ENCODE measurements at places on chromosomes 3 and 15.

DNA sequence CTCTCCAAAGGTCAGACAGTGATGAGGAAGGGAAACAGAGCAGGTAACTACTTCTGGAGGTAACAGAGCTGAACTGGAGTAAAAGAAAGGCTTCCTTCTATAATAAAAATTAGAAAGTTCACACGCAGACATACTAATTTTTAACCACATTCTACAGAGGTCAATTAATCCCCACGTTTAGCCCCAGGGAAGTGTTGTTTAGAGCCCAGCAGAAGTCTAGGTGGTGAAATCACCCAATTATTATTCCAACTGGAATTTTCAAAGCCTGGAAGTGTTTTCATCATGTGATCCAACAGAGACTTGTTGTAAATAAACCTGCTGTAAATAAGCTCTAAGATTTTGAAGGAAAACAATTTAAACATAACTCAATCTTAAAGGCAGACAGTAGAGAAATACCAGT lies 6.8 kb downstream of the ALDH1A2 start:
- no peak for DNase-seq

- DNase-seq, result no peak
These were observed 2.5 kb downstream of the GXYLT2 start for GRCh38 chr3:72890166-72890925.

- DNase-seq, result no peak
These were observed 85.7 kb downstream of the TBL1XR1 start for GRCh38 chr3:177111541-177111949.

- DNase-seq, result no peak
These were observed 71.8 kb upstream of the NDUFB4 start for GRCh38 chr3:120524171-120524923.

- no peak for DNase-seq
These were observed 37.9 kb upstream of the DLG1 start for GRCh38 chr3:197336348-197336747.

DNA sequence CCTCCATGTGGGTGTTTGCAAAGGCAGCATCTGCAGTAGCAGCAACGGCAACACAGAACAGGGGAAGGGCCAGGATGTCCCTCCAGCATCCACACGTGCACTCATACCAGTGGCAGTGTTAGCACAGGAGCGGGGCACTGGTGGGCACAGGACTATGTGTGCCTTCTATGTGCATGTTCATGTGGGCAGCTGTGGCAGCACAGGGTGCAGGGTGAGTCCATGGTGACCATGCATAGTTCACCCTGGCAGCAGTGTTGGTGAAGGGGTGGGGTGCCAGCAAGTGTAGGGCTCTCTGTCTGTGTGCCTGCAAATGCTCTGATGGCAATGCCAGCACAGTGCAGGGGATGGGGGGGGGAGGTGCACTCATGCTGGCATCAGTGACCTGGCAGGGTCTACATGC lies 222.1 kb upstream of the SOX14 start:
- no peak for DNase-seq

DNA sequence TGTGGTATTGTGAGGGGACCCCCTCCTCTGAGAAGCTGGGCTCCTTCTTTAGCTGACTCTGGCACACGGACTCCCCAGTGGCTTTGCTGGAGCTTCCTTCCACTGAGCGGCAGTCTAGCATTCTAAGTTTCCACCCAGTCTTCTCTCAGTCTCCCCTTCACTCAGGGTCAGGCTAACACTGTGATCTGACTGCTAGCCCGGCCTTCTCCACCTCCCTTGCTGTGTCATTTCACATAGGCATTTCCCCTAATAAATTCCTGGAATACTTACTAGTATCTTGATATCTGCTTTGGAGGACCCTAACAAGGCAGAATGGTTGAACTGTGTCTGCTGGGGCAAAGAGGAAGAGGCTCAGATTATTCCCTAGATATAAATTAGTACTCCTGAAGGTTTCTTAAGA lies 106.2 kb upstream of the THBS1 start:
- no peak for DNase-seq

DNA sequence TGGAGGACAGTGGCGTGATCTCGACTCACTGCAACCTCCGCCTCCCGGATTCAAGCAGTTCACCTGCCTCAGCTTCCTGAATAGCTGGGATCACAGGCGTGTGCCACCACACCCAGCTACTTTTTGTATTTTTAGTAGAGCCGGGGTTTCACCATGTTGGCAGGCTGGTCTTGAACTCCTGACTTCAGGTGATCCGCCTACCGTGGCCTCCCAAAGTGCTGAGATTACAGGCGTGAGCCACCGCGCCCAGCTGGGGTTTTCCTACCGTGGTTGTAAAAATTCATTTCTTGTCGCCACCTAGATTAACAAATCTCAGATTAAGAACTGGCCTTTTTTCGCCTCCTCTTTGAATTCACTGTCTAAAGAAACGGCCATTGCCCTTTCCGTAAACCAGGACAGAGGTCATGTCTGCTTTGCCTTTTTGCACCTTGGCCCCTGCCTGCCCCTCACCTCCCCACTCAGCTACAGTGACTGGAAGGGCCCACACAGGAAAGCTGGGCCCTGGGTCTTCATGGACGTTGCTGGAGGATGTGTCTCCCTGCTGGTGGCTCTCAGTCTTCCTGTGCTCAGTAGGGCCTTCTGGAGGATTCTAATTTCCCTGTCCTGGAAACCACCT lies 17.2 kb downstream of the ZNF710 start:
- DNase-seq, result no peak

- no peak for DNase-seq
These were observed 150.8 kb downstream of the ATP10A start for GRCh38 chr15:25712192-25712960.

DNA sequence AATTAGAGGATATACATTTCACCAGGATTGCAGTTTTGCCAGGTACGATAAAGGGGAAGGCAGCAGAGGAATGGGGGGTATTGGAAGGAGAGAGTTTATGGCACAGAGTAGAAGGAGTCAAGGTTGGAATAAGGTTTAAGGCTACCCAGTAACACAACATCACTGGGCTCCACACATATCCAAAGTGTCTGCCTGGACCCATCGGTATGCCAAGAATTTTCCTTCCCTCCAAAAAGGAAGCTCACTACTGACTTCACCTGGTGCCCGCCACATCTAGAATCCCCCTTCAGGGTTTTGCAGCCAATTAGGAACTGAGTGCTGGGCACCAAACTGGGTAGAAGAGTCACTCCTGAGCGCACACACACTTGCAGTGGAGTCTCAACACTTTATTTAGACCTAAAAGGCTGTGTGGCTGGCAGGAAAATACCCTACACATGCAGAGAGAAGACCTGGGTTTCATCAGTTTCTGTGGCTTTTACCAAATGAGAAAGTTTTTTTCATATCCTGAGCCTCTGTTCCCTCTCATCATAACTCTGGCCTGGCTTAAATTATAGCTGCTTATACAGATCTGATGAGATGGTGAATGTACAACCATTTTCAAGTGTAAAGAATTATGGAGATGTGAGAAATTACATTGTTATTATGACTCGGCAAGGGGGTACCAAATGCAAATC lies 190.8 kb upstream of the LPP start:
- no peak for DNase-seq

GRCh38 chr15:90563463-90563862 lies 33.7 kb downstream of the CRTC3 start:
- DNase-seq, result no peak

GRCh38 chr15:43212299-43212698 lies 8.5 kb downstream of the EPB42 start:
- DNase-seq, result no peak

GRCh38 chr15:64046421-64047153 lies at the start of gene DAPK2:
Gene DAPK2 (minus strand): TSS chr15:64046485. CDS start chr15:64040261, 6,224 bp downstream.
- peak; percentile 10 for DNase-seq

GRCh38 chr3:50550079-50550736 lies 17.3 kb downstream of the C3orf18 start:
- DNase-seq, result peak; percentile 3

DNA sequence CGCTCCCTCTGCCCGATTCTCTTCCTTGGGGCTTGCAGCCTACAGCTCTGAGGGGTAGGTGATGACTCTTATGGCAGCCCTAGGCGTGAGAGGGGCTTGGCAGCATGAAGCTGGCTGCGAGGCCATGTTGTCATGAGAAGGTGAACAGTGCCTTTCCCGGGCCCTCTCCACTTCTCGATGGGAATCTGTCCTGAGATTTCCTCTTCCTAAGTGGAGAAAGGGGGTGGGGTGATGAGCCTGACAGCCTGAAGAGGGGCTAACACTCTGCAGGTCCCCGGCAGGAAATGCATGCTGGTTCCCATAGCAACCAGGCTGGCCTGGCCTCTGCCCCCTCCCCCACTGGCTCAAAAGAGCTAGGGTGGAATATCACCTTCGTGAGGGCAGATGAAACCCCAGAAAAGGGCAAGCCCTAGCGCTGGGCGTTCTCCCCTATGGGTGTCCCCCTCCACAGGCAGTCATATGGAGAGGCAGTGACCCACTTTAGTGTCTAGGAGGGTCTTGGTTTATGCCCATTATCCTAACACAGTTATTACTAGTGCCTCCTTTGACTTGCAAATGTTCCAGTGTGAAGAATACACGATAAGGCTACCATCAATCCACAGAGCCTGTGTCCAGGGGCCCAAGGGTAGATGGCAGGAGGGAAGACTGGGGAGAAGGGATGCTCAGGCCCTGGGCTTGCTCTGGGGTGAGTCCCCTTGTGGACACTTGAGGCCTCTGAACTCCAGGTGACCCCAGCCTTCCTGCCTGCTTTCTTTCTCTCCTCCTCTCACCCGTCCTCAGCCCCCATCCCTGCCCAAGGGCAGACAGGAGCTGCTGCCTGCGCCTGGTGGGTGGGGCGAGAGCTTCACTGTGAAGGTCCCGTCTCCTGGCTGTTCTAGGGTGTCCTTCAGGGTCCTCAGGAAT lies 13.2 kb downstream of the EPHB3 start:
- DNase-seq, result no peak

DNA sequence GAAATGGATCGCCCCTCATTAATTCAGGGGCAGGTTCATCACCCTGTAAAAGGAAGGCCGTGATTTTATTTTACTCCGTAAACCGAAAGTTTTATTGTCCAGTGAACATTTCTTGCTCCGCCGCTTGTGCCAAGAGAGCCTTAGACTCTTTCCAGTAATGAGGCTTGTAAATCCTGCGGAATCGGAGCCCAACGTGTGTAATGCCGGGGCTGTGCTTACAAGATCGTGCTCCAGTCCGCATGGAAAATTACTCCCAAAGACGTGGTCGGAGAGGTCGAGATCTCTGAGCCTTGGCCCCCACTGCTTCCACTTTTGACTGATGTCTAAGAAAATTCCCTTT lies 649 bp upstream of the PLOD2 start:
- DNase-seq, result no peak

DNA sequence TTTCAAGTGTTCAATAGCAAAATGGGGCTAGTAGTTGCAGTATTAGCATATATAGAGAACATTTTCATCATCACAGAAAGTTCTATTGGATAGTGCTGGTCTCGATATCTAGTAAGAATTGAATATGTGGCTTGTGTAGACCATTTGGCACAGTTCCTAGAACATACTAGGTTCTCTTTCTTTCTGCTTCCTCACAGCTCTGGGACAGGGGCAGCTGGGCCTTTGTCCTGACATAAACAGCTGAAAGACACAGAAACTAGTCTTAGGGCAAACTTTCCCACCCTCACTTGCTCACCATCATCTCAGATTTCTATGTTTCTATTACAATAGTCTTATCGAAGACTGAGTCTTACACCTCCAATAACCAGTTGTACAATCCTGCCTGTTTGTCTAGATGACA lies 63.7 kb upstream of the DLG1 start:
- DNase-seq, result no peak

GRCh38 chr3:45460361-45460760 lies 72.0 kb downstream of the LARS2 start:
- no peak for DNase-seq

DNA sequence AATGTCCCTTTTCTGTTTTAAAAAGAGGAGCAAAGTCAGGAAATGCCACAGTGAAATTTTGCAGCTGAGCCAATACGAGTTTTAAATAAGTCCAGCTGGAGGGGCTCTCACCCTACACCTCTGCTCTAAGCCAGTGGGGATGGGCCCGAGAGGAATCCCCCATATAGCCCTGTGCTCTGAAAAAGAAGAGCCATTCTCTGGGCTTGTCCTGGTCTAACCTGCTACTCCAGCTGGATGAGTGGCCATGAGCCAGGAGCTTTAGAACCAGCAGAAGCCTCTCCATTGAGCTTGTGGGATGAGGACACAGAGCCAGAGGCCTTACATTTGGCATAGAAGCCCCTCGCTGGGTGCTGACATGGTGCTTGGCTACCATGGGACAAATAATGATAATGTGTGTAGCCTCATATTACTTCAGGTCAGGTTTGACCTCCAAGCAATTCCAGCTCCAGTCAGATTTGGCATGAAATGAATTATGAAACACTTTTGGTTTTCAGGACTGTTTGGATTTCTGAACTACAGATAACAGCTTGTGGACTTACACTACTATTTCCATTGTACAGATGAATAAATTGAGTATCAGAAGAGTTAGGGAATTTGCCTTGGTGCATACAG lies 172.4 kb downstream of the CHST2 start:
- no peak for DNase-seq

DNA sequence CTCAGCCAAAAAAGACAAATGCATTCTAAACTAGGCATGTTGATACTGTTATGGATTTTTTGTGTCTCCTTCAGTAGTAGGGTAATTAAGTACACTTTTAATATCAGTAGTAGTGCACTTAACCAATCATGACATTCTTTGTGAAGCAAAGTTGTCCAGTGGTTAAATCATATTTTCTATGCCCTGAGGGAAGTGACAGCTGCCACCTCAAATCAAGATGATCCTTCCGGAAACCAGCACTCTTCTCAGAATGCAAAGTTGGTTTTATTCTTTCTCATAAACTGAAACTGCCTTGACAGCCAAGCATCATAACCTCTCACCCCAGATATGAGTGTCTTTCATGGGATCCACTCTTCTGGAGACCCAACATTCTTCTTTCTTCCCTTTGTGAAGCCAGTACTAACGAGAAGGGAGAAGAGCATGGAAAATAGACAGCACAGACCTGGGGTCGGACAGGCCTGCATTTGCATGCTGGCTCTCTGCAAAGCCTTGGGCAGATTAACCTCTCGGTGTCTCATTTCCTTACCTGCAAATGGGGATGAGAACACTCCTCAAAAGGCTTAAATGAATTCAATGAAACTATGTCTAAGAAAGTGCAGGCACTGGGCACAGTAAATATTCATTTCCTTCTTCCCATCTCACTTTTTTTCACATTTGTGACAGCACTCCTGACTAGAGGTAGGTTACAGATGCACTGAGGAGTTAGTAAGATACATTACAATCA lies 13.2 kb downstream of the AAGAB start:
- no peak for DNase-seq

- DNase-seq, result no peak
These were observed 1.1 kb downstream of the ZBTB47 start for GRCh38 chr3:42654331-42655201.

- DNase-seq, result no peak
These were observed 46.3 kb upstream of the VPS8 start for GRCh38 chr3:184765730-184766074.

DNA sequence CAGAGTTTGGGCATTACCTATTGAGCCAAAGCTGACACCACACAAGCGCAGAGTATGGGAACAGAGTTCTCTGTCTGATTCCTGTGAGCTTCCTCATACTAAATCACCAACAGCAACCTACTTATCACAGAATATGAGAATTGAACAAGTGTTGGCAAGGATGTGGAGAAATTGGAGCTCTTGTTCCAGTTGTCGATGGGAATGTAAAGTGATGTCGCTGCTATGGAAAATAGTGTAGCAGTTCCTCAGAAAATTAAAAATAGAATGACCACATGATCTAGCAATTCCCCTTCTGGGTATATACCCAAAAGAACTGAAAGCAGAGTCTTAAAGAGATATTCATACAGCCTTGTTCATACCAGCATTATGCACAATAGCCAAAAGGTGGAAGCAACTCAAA lies 33.4 kb downstream of the CD86 start:
- no peak for DNase-seq
